Activated CD8-positive, alpha-beta T cell treated with anti-CD3 and anti-CD28 coated beads for 36 hours (primary cell): ENCODE measurements at places on chromosomes 2 and 18. TPM values are rescaled to one million over a fixed set of nuclear protein-coding genes. Genes with fewer than 3 reads are reported as not detected.

The SERPINB7 gene
- not detected for total RNA-seq

The SRD5A2 gene
- total RNA-seq, result not detected

The VWA3B gene
- not detected for total RNA-seq

The C2orf69 gene
- total RNA-seq, result 15.9 TPM

The BMPR2 gene
- total RNA-seq, result 7.1 TPM
